Activated CD4-positive, CD25-positive, alpha-beta regulatory T cell treated with anti-CD3 and anti-CD28 coated beads, Interleukin-2, amount 50 U/mL, for 24 hours (primary cell): ENCODE measurements at places on chromosomes 1 and 21.

DNA sequence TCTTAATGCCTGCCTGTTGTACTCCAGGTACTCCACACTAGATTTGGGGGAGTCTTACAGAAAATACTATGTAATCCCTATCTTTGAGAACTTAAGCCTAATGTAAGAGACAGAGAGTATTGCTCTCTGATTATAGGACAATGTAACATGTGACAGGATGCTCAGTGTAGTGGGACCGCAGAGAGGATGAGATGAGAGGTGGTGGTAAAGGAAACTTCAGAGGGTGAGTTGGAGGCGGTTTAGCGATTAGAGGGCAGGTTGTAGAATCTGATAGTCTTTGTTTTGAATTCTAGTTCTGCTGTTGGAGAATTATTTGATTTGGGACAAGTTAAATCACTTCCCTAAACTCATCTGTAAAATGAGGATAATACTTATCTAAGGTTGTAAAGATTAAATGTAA lies 5.4 kb downstream of the SOAT1 start:
- peak; percentile 81 for ATAC-seq

DNA sequence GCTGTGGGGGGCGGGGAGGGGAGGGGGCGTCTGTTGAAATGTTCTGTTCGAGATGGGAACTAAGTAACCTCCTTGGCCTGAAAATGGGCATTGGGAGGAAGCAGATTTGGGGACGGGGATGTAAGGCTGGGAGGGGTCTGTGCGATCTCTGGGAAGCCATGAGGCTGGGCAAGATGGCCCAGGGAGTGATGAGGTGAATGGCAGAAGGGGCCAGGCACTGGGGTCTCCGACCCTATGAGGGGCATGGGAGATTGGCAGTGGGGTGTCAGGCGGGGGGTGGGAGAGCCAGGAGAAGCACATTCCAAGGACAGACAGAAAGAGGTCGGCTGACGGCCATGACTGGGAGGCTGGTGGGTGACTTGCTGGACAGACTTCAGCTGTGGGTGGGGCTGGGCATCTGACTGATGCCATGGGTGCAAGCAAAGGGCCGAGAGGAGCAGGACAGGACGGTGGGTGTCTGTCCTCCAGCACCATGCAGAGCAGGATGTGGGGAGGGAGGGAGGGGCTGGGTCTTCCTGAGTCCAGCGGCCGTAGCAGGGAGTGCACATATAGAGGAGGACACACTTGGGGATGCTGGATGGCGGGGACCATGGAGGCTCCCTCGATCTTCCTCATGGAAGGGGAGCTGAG lies 30.0 kb upstream of the COL18A1 start:
- ATAC-seq, result no peak

DNA sequence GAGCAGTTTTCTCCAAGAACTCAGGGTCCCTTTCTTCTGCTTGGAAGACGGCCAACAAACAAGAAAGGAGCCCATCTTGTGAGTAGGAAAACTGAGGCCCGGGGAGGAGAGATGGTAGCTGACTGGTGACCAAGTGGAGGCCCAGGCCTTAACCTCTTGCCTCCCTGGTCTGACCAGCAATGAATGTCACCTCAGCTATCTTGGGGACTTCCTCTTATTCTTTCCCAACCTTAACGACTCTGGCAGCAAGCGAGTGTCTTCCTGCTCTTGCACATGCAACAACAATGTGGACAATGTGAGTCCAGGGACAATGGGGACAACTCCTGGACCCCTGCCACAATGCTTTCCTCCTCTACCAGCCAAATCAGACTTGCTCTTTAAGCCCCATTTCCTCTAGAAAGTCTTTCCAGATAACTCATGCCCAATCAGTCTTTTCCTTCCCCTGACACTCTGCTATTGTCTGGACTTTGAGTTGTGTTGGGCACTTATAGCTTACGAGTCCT lies 12.6 kb downstream of the HSPG2 start:
- ATAC-seq, result no peak

DNA sequence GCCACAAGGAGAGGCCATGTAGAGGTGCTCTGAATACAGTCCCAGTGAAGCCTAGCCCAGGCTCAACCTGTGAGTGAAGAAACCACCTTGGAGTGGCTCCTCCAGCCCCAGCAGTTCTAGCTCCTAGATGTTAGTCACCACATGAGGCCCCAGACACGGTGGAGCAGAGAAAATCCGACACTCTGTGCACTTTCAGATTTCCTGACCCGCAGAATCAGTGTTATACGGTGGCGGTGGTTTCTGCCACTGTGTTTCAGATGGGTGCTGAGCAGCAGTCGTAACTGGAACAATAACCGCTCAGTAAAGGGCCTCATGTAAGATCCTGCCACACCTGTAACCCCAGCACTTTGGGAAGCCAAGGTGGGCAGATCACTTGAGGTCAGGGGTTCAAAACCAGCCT lies 36.1 kb upstream of the ZBTB8A start:
- ATAC-seq, result no peak

GRCh38 chr1:224621813-224622682 lies 5.9 kb downstream of the CNIH3 start:
- ATAC-seq, result no peak

GRCh38 chr1:39818482-39818881 lies 29.8 kb upstream of the BMP8B start:
- ATAC-seq, result no peak

- no peak for ATAC-seq
These were observed 66.6 kb downstream of the SCMH1 start for GRCh38 chr1:41175546-41175945.

DNA sequence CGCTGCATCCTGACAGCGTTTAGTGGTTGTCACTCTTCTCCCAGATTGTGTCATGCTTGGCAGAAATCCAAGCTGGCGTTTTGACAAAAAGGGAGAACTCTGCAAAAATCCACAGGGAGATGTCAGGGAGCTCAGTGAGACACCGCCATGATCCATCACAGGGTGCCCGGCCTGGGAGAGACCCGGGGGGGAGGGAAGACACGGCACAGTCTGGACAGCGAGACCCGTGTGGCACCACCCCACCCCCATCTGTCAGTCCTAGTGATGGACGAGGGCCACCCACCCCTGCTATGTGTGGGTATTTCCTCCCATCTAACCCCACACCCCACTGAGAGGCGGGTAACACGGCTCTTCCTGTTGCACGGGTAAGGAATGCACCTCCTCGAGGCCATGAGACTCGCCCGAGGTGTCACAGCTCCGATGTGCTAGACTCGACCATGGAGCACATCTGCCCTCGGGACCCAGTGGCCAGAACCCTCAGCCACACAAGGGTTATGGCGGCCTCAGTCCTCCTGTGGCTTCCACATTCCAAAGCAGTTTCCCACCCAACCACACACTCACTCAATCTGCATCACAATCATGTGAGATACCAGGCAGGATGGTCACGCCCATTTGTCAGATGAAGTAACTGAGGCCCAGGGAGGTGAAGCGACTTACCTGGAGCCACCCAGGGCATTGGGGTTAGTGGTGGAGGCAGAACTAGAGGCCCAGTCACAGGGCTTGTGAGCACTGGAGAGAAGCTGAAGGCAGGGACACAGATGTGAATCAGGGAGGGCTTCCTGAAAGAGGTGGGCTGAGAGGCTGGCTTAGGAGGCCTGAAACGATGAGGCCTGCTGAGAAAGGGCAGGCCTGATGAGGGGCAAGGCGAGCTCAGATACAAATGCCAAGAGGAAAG lies 688.5 kb downstream of the MATN1 start:
- ATAC-seq, result no peak

- no peak for ATAC-seq
These were observed 41.4 kb upstream of the TENT5C start for GRCh38 chr1:117564227-117565075.

GRCh38 chr1:225825607-225826007 lies 15.7 kb downstream of the EPHX1 start:
- no peak for ATAC-seq

- no peak for ATAC-seq
These were observed 263.6 kb downstream of the RWDD3 start for GRCh38 chr1:95497566-95497965.

DNA sequence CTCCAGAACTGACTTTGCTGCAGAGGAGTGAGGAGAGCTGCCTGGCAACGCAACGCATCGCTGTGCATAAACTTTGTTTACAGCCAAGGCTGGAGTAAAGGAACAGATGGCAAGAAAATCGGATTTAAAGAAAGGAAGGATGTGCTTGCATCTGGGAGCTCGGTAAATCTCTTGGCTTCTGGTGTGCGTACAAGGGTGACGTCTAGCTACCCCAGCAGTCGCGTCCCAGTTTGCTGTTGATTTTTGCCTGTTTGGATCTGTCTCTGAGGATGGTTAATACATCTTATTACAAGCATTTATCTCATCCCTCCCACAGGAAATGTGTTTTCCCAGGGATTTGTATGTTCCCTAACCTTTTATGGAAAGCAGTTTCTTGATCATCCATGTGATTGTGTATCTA lies 73.3 kb upstream of the RALGPS2 start:
- ATAC-seq, result no peak

GRCh38 chr1:82919837-82920236 lies 1079.1 kb downstream of the TTLL7 start:
- ATAC-seq, result no peak

DNA sequence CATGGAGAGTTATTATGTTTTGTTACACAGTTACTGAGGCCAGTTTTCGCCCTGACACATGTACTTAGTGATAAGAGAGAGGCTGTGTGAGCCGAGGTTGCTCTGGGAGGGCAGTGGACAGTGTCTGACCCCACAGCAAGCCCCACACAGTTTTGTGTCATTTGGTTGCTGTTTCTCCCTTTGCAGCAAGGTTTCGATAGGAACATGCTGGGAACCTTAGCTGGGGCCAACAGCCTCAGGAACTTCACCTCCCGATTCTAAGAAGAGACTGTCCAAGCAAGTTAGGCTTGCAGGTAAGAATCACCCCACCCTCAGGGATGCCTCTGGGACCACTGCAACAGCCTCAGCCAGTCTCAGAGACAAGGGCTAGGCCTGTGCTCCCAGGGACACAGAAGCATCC lies 45.3 kb downstream of the PKP1 start:
- ATAC-seq, result no peak

- no peak for ATAC-seq
These were observed 213.3 kb downstream of the ROR1 start for GRCh38 chr1:63987014-63987627.

GRCh38 chr1:106439475-106439874 lies 617.0 kb upstream of the PRMT6 start:
- ATAC-seq, result no peak

DNA sequence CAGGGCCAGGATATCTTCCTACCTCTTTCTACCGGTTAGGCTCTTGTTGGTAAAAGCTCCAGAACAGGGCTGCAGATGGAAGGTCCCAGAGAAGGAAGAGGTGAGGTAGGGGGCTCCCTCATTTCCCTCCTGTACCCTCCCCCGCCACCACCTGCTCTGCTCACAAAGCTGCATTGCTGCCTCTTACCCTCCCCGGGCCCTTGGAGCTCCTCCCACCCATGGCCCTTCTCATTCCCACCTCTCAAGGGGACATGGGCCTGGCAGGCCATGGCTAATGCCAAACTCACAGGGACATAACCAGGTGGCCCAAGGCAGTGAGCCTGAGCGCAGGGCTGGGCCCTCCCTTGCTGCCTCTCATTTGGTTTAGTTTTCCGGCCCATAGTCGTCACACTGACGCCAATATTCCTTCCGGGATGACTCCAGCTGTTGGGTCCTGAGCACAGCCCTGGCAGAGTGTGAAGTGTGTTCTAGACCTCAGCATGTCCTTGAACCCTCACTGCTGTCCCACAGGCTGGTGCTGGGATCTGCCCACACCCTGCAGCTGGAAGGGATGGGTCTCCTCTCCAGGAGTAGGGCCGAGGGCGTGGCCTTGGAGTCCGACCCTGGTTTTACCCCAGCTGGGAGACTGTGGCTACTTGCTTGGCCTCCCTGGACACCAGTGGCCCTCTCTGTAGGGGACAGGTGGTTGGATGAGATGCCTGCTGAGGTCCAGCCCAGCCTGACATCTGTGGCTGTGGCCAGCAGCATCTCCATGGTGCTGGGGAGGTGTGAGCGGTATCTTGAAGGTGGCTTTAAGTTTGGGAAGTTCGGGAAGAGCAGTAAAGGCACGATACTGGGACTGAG lies 104.6 kb downstream of the ARHGEF10L start:
- ATAC-seq, result no peak

DNA sequence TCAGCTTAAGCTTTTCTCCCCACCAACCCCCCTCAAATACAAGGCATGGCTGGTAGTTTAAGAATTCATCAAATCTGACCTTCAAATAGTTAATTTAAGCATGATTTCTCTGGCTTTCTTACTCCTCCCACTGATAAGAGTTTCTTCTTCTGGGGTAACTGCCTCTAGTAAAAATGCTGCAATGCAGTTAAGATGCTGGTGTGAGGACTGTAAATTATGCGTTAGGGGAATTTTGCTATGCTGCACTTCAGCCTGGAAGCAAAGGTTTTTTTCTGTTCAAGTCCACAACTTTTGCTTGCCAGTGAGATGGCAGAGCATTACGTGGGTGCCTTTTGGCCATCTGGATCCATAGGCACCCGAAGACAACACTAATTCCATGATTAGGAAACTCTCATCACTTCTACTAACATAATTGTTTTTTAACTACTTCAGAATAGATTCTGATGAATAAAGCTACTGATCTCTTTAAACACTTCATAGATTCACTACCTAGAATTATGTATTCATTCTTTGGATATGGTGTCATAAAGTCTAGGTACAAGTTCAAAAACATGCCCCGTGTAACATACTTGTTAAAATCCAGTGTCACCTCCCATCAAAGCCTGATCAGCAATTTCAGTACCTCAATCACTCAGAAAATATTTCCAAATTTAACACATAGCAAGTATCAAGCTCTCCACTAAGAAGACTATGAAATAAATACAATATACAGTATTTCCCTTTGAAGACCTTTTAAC lies 8.8 kb upstream of the SMYD2 start:
- ATAC-seq, result no peak

GRCh38 chr1:242425232-242425631 lies 99.3 kb downstream of the PLD5 start:
- no peak for ATAC-seq

GRCh38 chr1:79899914-79900313 lies 893.4 kb upstream of the ADGRL4 start:
- no peak for ATAC-seq

DNA sequence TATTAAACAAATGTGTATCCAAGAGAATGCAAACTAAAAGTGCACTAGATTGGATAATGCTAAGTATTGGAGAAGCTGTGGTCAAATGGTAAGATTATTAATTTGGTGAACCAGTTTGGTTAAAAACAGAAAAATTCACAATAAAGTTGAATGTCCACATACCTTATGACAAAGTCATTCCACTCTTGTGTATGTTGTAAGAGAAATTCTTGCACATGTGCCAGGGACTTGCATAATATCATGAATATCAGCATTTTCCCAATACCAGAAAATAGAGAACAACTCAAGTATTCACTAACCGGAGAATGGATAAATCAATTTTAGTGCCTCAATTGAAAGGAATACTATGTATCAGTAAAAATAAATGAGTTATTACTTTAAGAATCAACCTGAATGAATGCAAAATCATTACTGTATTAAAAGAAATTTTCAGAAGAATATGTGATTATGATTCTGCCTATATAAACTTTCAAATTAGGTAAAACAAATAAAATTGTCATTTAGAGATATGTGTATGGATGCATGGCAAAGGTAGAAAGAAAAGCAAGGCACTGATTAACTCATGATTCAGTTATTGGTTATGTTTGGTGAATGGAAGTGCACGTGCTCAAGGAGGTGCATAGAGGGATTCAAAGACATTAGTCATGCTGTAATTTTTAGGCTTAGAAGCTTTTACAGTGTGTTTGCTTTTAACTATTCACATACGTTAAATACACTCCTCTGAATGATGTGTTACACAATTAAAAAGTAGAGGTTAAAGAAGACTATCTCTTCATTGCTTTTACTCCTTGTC lies 217.4 kb upstream of the KCNK2 start:
- no peak for ATAC-seq

- no peak for ATAC-seq
These were observed 116.3 kb upstream of the HNRNPU start for GRCh38 chr1:244980605-244981004.

- ATAC-seq, result no peak
These were observed 51.9 kb downstream of the LDLRAD2 start for GRCh38 chr1:21863981-21864380.

GRCh38 chr21:33870768-33871167 lies 44.8 kb downstream of the ATP5PO start:
- ATAC-seq, result no peak
